ENCODE measurements at places on chromosomes 2 and 18.

- no peak for DNase-seq
Observed at GRCh38 chr2:30365201-30365600, 81.8 kb upstream of the LCLAT1 start.

- no peak for DNase-seq
Observed at GRCh38 chr2:56749152-56749752, 565.5 kb downstream of the CCDC85A start.

DNA sequence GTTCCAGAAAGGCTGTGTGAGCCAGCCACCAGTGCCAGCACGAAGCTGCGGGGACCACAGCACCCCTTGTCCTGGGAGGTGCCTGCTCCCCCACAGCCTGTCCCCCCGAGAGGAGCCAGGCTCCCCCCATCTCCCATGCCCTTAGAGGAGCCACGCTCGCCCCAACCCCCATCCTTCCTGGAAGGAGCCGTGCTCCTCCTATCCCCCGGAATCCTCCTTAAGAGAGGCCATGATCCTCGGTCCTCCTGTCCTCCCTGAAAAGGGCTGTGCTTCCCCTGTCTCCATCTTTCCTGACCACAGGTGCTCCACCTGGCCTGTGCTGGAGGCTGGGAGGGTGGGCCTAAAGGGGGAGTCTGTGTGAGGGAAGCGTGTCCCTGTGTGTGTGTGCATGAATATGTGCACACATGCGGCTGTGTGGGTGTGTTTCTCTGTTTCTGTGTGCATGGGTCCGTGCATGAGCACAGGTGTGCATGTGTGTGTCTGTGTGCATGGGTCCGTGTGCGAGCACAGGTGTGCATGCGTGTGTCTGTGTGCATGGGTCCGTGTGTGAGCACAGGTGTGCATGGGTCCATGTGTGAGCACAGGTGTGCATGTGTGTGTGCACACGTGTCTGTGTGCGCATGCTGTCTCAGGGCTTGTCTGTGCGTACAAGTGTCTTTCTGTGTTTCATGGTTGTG, 80.3 kb downstream of the RTP5 start:
- DNase-seq: no peak

DNA sequence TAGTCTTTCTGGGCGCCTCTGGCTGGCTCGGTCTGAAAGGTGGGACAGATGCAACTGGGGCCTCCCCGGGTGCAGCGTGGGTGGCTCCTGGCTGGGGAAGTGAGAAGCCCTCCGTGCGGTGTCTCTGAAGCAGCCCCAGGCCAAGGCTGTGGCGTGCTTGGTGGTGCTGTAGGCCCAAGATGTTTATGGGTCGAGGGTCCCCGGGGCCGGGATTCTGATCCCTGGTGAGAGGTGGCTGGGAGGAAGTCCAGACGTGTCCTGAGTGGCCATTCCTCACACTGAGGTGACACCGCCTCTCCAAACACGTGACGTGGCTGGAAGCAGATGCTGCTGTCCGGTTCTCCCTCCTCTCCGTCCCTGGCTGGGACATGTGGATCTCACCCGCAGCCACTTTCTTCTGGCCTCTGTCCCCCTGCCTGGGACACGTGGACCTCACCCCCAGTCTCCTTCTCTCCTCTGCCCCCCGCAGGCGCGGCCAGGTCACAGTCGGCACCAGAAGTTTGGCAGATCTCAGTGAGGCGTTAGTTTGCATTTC, 12.6 kb downstream of the RTP5 start:
- no peak for DNase-seq

DNA sequence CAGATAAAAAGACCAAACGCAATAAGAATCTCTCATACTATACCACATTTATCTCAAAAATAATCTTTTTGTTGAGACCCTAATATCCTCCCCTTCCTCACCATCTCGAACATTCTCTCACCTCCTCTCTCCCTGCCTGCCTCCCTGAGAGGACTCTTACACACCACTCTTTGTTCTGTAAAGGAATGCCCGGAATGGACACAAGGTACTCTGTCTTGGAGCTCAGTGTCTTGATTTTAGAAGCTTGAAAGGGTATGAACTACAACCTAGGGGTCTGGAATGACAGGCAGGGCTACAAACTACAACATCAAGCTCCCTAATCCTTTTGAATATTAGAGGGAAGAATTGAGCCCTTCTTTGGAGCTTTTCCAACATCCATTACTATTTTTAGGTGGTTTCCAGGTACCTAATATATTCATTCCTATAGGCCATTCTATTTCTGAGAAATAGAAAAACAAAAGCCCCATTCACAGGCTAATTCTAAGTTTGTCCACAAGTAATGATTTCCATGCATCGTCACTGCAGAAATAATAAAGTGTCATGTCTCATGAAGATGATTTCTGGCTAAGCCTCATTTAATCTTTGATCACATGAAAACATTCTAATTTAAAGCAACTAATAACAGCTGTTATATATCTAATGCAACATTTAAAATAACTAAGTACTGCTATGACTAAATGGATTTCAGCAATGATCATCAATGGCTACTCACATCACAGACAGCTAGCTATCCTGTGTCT, 60.6 kb downstream of the LRP2 start:
- DNase-seq: no peak

GRCh38 chr18:75287700-75288099, 77.1 kb downstream of the TSHZ1 start:
- no peak for DNase-seq

- no peak for DNase-seq
Observed at GRCh38 chr2:56613920-56614319, 430.1 kb downstream of the CCDC85A start.

DNA sequence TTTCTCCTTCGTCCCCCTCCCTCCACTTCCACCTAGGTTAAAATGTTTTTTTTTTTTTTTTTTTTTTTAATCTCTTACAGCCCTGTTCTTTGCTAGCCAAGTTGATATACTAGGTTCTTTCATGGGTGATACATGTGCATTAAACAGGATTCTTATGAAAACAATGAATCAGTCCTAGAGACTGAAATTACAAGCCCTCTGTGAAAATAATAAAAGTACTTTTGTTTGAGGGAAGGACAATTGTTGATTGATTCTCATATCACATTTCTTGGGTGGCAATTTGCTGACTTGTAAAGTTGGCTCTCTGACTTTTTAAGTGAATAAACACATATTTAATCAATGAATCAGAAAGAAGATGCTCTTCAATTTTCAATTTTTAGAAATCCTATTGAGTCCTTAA, 639.9 kb downstream of the LRP1B start:
- DNase-seq: no peak

- no peak for DNase-seq
Observed at GRCh38 chr2:134462791-134463698, 209.2 kb downstream of the MGAT5 start.

GRCh38 chr2:98793897-98794830, 63.2 kb upstream of the MGAT4A start:
- DNase-seq: no peak

GRCh38 chr2:69791045-69791444, 38.4 kb upstream of the GMCL1 start:
- no peak for DNase-seq

Data from DMS79 (cell line).